ENCODE measurements at places on chromosomes 7 and 10.

- peak; percentile 10 for DNase-seq
Observed at GRCh38 chr10:104680467-104681401, 39.6 kb downstream of the SORCS3 start.

DNA sequence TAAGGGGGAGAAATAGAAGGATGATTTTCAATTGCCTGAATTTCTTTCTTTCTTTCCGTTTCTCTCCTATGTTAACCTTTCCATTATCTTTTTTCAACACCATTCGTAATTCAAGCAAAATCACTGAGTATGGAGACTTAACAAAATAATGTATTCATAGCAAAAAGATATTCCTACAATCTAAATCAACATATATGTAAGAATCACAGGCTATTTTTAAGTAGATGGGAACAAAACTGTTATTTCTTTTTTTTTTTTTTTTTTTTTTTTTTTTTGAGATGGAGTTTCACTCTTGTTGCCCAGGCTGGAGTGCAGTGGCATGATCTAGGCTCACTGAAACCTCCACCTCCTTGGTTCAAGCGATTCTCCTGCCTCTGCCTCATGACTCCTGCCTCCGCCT, 27.2 kb upstream of the JMJD1C start:
- DNase-seq: no peak

- no peak for DNase-seq
Observed at GRCh38 chr7:65287023-65287422, 86.6 kb upstream of the ZNF92 start.

DNA sequence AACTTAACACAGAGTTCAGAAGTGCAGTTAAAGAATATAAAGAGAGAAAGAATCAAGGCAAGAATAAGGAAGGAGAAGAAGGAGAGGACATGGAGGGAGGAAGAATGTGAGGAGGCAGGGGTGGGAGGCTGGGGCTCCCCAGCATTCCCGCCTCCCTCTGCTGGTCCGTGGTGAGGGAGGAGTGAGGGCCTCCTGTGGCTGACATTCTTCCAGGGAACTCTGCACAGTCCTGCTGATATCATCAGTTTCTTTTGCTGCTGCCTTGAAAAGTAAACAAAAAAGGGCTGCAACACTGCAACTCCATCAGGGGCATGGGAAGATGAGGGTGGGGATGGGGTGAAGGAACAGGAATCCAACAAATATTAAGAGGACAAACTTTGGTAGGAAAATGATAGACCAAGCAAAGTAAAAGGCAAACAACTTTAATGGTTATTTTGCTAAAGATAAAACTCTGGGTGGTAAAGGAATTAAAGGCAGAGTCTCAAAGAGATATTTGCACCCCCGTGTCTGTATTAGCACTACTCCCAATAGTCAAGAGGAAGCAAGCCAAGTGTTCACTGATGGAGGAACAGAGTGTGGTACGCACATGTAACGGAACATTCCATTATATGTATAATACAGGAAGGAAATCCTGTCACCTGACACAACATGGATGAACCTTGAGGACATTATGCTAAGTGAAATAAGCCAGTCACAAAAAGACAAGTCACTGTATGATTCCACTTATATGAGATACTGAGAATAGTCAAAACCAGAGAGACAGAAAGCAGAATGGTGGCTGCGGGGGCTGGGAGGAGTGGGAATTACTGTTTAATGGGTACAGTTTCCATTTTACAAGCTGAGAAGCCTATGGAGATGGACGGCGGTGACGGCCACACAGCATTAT, 8.0 kb upstream of the SPOCK2 start:
- no peak for DNase-seq

- DNase-seq: no peak
Observed at GRCh38 chr7:131014906-131015656, 281.1 kb upstream of the KLF14 start.

- DNase-seq: no peak
Observed at GRCh38 chr7:76343294-76343930, 15.4 kb downstream of the YWHAG start.

GRCh38 chr10:50326757-50327701, 75.7 kb upstream of the ASAH2 start:
- DNase-seq: peak; percentile 83

Data from skin of body (tissue), 3 donors.